ENCODE measurements at places on chromosomes 4 and X.
A peak's percentile ranks its signal among the peaks of the same experiment; 100 is the strongest.

DNA sequence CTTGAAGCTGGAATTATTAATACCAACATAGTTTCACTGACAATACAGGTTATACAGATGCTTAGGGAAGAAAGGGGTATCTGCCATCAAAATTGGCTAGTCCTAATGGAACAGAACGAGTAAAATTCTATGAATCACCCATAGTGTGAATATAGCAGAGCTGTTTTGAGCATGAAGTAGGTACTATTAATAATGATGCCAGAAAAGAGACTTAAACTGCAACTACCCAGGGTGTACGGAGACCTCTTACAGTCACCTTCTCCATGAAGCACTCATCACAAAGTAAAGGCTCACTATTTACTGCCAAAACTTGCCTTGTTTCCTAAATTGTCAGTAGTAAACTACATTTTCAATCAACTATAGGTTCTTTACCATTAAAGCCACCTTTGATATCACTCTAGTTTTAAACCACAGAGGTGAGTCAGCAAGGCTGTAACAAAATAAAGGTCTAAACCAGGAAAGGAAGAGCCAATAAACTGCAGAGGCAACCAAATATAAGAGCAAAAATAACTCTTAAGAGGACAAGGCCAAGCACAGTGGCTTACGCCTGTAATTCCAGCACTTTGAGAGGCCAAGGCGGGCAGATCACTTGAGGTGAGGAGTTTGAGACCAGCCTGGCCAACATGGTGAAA, 114.4 kb downstream of the FRYL start:
- no peak for DNase-seq

GRCh38 chr4:113106108-113106507, 56.7 kb downstream of the ANK2 start:
- DNase-seq: peak; percentile 5

DNA sequence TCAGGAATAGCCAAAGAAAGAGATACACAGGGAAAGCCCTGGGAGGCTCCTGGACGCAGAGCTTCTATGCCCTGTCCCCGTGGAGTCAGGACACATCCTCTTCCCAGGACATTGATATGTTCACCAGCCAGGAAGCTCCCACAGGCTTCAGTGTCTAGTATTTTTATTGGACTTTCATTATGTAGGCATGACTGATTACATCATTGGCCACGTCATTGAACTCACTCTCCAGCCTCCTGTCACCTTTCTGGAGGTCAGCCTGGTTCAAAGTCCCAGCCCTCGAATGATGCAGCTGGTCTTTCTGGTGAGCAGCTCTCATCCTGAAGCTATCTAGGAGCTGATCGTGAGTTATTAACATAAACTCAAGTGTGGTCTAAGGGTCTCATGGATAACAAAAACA, 104.1 kb downstream of the CPEB2 start:
- DNase-seq: no peak

- no peak for DNase-seq
These were observed 781.0 kb upstream of the HTR2C start for GRCh38 chrX:113802837-113803236.

Measured in Jurkat, Clone E6-1 (cell line).